ENCODE measurements at places on chromosomes 12 and 14. TPM values are rescaled to one million over a fixed set of nuclear protein-coding genes. Genes with fewer than 3 reads are reported as not detected.

The DNAL1 gene
- 5.1 TPM for total RNA-seq

The PIANP gene
- total RNA-seq, result not detected

The RFLNA gene
- not detected for total RNA-seq

The FGF23 gene
- not detected for total RNA-seq

The GARIN6 gene
- not detected for total RNA-seq

The APOLD1 gene
- 5.1 TPM for total RNA-seq

The RCOR1 gene
- total RNA-seq, result 18.6 TPM

The HOXC5 gene
- 2.2 TPM for total RNA-seq

The RNF41 gene
- 66.3 TPM for total RNA-seq

The SLC4A8 gene
- total RNA-seq, result 1.5 TPM
